ENCODE measurements at places on chromosomes 1 and 21.
A peak's percentile ranks its signal among the peaks of the same experiment; 100 is the strongest.

DNA sequence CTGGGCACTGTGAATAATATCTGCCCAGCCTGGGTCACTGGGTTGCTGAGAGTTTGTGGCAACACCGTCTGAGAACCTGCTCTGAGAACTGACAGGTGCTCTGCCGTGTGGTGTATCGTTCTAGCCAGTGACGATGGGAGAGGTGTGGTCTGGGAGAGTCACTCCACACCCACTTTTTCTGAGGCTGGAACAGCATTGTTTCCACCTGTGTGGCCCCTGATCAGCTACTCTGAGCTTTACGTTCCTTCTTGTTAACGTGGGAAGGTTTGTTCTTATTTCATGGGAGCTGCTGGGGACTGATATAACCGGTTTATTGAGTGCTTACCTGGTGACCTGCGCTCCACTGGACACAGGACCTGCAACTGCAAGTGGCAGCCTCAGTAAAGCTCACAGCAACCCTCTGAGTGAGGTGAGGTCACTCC, 34.8 kb upstream of the TENT5C start:
- no peak for DNase-seq

- no peak for DNase-seq
These were observed 219.4 kb downstream of the TTLL7 start for GRCh38 chr1:83779565-83779964.

DNA sequence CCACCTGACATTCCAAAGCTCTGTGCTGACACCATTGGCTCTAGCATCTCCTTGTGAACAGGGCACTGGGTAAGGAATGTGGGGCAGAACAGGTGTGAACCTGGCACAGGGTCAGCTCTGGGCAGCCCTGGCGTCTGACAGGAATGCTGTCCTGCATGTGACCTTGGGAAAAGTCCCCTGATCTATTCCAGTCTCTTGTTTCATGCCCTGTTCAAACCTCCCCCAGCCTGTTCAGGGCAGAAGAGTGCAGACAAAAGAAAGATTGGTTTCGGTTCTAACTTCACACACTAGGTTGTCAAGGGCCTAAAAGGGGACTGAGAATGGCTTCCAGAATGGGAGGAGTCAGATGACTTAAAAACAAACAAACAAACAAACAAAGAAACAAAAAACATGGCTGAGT, 27.6 kb upstream of the SDHB start:
- no peak for DNase-seq

DNA sequence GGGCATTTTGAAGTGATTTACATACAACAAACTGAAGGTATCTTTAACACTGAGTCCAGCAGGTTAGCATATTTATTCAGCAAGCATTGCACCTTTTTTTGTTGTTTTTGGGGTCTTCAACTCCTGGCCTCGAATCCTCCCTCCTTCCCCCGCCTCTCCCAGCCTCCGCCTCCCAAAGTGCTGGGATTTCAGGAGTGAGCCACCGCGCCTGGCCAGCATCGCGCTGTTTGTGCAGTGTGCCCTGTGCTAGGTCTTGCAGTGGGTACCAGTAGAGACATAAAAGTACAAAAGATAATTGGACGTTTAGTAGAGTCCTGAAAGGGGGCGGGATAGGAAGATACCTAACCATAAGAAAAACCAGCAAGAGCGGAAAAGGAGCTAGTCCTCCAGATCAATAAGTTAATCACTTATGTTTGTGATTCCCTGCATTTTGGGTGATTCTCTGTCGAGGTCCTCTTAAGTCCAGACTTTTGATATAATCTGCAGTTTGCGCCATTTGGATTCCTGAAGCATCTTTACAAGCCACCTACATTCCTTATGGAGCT, 111.8 kb downstream of the OSBPL9 start:
- no peak for DNase-seq

GRCh38 chr1:51264451-51264850, 28.4 kb downstream of the RNF11 start:
- DNase-seq = peak; percentile 12

DNA sequence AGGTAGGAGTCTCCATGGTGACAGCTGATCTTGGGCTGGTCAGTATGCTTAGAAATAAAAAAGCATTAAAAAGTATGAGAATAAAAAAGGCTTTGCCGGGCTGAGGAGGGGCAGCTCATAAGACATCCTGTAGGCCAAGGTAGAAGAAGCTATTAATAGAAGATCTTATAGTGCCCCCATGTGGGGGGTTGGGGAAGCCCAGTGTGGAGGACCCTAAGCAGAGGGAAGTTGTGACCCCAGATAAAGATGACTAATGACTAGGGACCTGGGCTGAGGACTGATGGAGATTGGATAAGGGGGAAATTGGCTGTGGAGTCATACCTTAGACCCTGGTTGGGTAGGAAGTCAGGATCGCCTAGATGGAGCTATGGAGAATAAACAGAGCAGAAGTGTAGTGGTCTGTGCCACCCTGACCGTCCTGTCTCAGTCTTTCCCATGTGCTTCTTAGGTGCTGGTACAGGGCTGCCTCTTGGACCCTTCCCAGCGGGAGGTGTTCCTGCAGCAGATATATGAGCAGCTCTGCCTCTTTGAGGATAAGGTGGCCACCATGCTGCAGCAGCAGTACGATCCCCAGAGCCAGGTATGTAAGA, 25.0 kb downstream of the SZT2 start:
- DNase-seq = peak; percentile 67

DNA sequence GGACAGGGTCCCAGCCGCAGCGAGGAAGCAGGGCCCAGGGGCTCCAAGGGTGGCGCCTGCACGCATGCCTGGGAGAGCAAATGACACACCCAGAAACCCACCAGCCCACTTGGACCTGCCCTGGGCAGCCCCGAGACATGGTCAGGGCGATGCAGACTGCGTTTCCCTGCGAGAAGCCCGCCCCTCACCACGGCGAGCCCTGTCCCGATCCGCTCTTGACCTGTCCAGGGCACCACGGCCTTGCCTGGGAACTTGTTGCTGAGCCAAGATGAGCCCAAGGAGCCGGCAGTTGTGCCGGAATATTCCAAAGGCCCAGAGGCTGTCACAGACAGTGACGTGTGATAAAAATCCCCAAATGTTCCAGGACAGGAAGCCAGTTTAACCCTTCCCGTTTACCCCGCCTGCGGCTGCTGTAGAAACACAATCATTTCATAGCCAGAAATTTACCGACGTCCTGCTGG, 78.1 kb downstream of the SIK1 start:
- DNase-seq = no peak

GRCh38 chr21:26965907-26966581, 844 bp downstream of the ADAMTS5 start:
- DNase-seq = no peak

DNA sequence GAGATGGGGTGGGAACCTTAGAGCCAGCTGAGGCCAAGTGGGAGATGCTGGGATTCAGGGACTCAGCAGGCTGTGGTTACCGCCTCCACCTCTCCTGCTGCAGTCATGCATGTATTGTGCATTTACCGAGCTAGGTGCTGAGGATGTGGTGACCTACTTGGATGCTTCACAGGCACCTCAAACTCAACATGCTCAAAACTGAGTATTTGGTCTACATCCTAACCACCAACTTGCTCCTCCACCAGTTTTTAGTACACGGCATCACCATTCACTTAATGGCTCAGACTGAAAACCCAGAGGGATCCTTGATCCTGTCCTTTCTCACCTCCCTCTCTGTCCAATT, 5.6 kb downstream of the CHRNB2 start:
- DNase-seq = no peak

DNA sequence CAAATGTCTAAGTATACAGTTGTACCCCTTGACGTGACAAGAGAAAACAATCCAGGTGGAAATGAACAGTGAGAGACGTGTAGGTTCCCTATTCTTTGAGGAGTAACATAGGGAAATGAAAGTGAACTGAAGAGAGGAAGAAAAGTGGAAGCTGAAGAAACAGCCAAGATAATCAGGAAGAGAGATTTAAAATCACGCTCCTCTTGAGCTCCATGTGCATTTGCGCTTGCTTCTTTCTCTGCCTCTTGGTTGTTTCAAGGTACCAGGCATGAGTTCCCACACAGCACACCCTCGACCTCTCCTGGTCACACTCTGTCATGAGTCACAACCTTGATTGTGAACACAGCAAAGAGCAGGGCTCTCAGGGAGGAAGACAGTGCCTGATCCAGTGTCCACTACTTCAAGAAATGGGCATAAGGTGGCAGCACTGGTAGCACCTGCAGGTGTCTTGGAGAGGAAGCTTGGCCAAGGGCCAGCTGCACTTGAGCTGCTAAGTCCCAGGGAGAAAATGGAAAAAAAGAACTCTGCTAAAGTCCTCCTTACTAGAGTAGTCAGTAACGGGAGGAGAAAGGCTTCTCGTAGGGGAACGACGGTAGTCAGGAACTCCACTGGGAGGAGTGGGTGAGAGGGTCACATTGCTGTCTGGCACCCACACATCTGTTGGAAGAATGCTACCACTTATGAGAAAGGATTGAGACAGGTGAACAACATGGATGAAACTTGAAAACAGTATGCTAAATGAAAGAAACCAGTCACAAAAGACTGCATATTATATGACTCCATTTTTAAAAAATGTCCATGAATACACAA, 18.3 kb upstream of the ARID1A start:
- peak; percentile 75 for DNase-seq

DNA sequence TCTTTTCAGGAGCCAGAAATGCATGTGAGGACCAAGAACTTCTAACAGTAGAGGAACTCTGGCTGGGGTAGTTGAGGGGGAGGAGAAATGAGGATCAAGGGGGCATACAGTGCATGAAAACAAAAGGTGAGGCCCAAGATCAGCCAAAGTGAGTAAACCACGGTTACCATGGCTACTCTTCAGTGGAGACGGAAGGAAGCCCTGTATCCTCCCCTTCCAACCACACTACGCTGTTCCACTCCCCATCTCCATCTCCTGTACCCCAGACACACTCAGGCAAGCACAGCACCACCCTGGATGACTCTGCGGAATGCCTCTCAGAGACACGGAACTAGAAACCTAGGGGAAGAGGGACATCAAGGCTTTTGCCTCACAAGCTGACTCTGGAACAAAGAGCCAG, 157.6 kb upstream of the CAMK1G start:
- no peak for DNase-seq

- DNase-seq = no peak
These were observed 184.6 kb upstream of the DUSP10 start for GRCh38 chr1:221926441-221926840.

DNA sequence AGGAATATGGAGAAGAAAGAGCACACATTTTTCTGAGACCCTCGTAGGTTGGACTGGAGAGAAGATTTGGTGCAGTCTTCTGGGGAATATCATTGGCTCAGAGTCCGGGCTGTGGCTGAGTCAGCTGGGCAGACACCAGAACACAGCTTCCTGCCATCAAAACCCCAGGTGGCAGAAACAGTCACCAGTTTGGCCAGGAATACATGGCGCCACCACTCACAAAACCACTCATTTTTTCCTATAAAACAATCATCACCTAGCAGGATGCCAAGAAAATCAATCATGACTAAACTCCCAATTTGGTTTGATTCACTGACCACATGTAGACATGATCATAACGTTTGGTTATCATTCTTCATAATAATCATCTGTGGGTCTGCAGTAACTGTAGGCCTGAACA, 178.1 kb upstream of the PBX1 start:
- DNase-seq = no peak

DNA sequence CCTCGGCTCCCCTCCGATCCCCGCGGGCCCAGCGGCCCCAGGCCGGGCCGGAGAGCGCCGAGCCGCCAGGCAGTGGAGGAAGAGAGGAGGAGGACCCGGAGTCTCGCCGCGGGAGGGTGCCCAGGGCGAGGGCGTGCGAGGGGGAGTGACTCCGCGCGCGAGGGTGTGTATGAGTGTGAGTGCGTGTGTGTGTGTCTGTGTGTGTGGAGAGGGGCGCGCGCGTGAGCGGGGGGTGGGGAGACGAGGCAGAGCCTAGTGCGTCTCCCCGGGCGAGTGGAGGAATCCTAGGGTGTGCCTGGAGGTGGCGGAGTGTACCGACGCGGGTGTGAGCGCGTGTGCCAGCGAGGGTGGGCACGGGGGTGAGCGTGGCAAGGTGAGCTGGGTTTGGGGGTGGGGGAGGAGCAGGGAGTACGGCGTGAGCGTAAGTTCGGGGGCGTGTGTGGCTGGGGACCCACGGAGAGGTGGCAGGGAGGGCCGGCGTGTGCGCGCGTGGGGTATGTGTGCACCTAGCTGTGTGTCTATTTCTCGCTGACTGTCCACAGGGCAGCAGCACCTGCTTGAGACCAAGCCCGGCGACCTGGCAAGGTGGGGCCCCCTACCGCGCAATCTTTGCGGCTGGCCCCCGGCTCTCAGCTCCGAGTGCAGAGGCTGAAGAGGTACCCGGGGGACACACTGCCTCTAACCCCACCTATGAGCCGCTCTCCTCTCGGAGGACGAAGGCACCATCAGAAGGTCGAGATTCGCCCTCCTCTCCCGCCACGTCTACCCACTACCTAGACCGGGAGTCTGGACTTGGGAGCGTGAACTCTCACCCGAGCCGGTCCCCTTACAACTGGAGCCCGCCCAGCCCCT, 784 bp upstream of the KCND3 start:
- no peak for DNase-seq

- no peak for DNase-seq
These were observed 437.2 kb upstream of the DAB1 start for GRCh38 chr1:57860931-57861565.

DNA sequence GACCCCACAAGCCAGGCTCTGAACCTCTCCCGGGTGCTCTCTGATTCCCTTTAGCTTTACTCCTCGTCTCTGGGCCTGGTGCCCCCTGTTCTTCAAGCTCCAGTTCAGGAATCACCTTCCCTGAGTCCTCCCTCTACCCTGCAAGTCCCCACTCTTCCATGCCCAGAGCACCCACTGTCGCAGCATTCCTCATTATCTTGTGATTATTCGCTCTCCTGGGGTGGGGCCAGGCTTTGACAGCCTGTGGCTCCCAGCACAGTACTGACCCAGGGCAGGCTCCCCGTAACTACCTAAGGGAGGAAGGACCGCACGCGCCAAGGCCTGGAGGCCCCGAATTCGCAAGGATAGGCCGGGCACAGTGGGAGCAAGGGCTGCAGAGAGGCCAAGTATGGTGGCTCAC, 734 bp upstream of the C1orf210 start:
- no peak for DNase-seq

DNA sequence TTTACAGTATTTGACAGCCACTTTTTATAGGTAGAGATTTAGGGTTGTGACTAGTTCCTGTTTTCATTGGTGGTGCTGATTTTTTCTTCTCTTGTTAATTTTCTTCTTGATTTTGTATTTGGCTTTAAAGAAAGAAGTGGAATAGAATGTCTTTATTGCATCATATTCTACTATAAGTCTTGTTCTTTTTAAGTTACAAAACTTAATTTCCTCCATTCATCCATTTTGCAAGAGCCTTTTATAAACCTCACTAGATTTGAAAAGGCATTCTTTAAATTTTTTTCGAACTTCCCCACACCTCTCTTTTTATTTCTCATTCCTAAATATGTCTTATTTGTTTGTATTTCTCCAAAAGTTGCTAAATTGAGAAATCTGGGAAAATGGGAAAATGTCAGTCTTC, 1368.6 kb upstream of the ADGRL4 start:
- no peak for DNase-seq

DNA sequence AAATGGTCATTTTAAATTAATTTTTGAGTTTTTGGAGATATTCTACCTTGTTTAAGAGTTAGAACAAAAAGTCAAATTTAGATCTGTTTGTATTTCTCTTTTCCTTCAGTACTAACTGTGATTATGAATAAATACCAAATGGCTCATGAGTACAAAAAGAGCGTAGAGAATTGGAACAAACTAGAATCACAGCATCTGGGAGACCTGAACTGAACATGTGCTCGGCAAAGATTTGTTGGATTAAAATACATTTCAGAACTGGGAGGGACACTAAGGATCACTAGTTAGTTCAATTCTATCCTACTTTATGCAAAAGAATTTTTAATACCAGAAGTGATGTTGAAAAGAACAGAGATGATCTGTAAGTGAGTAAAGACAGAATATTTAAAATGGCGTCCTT, 19.5 kb downstream of the OLFM3 start:
- DNase-seq = no peak
